ENCODE measurements at places on chromosomes 13 and 19.

- DNase-seq, result no peak
Measured at GRCh38 chr13:112065867-112066623, 904 bp upstream of the SOX1 start.

DNA sequence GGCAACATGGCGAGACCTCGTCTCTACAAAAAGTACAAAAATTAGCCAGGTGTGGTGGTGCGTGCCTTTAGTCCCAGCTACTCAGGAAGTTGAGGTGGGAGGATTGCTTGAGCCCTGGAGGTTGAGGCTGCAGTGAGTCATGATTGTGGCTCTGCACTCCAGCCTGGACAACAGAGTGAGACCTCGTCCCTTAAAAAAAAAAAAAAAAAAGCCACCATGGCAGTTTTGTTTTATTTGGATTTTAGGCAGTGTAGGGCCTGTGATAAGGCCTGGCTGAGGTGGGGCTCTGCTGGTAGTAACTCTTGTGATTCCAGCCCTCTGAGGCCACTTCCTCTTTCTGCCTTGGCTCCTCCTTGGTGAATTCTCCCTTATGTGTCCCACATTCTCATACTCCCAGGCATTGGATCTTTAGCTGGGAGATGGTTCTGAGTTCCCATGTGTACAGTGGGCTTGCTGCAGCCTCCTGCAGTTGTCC lies 39.2 kb downstream of the GATAD2A start:
- no peak for DNase-seq

DNA sequence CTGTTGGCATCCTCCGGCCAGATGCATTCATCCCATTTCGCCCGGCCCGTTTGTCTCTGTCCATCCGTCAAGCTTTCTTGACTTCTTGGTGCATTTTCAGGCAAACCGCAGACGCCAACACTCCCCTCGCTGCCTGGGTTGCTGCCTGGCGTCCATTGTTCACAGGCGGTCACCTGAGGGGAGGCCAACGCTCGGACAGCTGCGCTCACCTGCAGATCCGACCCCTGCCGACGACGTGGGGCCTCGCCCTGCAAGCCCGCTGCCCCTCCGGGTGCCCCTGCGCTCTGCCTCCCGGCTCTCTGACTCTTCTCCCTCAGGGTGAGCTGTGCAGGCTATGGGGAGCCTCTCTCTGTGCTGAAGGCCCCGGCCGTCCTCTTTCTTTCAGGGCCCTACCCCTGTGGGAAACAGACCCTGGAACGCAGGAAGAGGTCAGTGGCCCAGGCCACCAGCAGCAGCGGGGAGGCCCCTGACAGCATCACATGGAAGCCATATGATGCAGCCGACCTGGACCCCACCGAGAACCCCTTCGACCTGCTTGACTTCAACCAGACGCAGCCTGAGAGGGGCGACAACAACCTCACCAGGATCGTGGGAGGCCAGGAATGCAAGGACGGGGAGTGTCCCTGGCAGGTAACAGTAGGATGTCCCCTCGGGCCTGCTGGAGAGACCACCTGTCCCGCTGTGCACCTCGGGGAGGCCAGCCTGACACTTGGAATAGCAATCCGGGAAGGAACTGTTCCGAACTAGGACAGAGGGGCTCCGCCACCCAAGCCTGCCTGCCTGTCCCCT lies 14.8 kb upstream of the PROZ start:
- DNase-seq, result no peak

DNA sequence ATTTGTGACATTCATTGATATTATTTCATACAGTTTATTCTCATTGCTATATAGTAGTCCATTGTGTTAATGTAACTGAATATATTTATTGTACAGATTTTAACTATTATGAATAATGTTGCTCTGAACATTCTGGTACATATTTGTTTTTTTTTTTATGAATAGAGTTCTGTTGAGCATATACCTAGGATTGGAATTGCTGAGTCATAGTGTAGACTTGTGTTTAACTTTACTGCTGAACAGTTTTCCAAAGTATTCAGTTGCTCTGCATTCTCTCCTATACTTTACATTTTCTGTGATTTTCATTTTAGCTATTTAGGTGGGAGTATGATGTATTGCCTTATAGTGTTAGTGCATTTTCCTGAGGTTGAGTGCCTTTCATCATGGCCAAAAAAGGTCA lies 97.5 kb downstream of the MAB21L1 start:
- no peak for DNase-seq

DNA sequence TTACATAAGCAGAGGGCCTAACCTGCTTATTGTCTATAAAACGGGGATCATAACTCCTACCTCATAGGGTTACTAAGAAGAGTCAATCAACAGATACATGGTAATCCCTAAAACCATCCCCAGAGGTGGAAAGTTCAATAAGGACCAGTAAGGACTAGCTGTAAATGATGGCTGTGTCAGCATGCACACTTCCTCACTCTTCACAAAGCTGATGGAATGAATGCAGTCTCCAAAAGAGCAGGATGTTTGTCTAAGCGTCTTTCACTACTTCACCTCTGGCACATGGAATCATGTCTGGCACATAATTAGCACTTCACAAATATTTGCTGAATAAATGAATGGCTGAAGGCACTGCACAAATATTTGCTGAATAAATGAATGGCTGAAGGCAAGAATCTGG lies 134.2 kb downstream of the MIPEP start:
- no peak for DNase-seq

Data from activated naive CD4-positive, alpha-beta T cell treated with anti-CD3 and anti-CD28 coated beads, Interleukin-2, amount 50 U/mL, for 16 hours (primary cell).